ENCODE measurements at places on chromosomes 7 and 10. TPM values are rescaled to one million over a fixed set of nuclear protein-coding genes. Genes with fewer than 3 reads are reported as not detected.
A peak's percentile ranks its signal among the peaks of the same experiment; 100 is the strongest.

GRCh38 chr7:50152486-50152885 lies 59.4 kb upstream of the ZPBP start:
- no peak for DNase-seq

GRCh38 chr7:6256109-6256483 lies 16.3 kb downstream of the CYTH3 start:
- no peak for DNase-seq

DNA sequence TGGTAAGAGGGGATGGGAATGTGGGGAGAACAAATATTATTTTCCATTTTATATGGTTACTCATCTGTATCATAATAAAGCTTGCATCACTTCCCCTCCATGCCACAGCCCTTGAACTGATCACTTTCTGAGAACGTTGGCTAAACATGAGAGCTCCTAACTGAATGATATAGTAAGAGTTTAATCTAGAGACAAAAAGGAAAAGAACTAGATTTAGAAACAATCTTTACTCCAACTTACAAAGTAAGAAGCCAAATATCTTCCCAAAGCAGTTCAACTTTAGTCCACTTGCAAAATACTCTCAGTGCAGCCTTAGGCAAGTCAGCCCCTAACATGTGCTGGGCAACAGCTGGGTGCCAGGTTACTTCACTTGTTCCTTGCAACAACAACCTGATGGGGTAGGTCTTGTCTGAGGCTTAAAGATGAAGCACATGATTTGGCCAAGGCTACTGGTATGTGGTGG lies 20.3 kb downstream of the SMURF1 start:
- no peak for DNase-seq

DNA sequence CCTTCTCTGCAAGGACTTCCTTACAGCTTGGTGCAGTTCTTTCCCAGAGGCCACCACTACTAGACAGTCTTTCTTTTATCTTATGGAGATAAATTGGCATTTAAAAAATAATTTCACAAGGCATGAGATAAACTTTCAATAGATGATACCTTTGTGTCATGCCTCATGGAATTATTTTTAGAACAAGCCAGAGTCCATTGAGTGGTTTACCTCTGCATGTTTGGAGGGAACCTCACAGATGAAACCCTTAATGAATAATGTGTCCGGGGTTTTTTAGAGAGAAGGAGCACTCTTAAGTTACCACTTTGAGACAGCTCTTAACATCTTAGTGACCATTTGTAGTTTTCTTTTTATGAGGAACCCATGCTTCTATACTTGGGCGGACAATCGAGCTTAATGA lies 17.2 kb downstream of the NODAL start:
- DNase-seq: no peak

GRCh38 chr7:78587443-78588044 lies 789.0 kb downstream of the PHTF2 start:
- DNase-seq: no peak

GRCh38 chr10:101902820-101903145 lies 59.2 kb upstream of the KCNIP2 start:
- no peak for DNase-seq

DNA sequence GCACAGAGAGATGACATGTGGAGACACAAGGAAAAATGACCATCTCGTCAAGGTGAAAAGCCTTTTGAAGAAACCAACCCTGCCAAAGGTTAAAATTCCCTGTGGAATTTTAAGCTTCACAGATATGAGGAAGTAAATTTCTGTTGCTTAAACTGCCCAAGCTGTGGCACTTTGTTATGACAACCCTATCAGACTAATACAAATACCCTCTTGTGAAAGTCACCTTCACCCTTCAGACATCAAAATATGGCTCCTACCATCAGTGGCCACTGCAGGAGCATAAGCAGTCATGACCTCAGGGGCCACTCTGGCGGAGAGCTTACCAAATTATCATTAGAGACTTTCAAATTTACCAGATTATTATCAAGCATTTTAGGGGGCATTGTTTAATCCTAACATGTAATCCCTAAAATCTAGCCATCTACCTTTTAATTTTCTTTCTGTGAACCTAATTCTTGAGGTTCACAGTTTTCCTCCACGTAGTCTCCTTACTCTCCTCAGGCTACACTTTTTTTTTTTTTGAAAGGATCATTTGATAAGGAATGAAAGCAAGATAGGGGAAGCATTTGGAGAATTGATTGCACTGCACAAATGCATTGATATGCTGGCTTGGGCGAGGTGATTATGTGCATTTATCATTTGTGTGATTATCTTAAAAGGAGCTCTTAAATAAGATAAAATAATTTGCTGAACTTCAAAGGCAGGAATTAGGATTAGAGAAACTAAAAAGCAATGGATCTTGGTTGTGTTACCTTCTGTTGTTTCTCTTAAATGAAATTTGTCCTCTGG lies 90.3 kb downstream of the TMEM168 start:
- DNase-seq: no peak

Gene SPDYE1
- not detected for total RNA-seq

Gene MPP7
- 6.9 TPM for total RNA-seq

Gene OR6V1
- not detected for total RNA-seq

GRCh38 chr10:115525141-115525540 lies 432.0 kb downstream of the ATRNL1 start:
- no peak for DNase-seq

DNA sequence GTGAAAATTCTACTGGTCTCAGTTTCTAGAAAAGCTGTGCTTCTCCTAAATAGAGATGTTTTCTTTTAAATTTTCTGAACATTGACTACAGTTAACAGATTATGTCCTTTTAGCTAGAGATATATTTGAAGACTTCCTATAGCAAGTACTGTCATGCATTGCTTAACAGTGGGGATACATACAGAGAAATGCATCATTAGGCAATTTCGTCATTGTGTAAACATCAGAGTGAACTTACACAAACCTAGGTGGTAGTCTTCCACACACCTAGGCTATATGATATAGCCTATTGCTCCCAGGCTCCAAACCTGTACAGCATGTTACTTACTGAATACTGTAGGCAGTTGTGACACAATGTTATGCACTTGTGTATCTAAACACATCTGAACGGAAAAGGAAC lies 28.5 kb downstream of the PIK3CG start:
- DNase-seq: no peak

Gene LRGUK
- 0.43 TPM for total RNA-seq

Gene OGDH
- 73.7 TPM for total RNA-seq

Gene EBF3
- 0.07 TPM for total RNA-seq

- DNase-seq: peak; percentile 40
These were observed 372.5 kb downstream of the BMPER start for GRCh38 chr7:34277803-34278199.

All from astrocyte (in vitro differentiated cells and primary cell).